ENCODE measurements at places on chromosomes 3 and 15.

DNA sequence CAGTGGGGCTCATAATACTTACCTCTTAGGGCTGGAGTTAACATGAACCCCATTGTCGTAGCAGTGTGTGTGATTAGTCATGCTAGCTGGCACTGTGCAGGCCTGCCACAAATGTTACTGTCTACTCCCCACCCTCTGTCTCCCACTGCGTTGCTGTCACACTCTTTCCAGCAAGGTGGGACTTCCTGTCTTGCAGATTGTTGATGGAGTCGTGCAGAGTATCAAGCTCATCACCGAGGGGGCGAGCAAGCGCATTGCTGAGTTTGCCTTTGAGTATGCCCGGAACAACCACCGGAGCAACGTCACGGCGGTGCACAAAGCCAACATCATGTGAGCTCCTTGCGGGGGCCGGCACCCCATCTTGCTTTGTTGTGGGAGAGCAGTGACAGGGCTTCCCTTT is 12.9 kb downstream of the IDH3A start:
- no peak for DNase-seq

DNA sequence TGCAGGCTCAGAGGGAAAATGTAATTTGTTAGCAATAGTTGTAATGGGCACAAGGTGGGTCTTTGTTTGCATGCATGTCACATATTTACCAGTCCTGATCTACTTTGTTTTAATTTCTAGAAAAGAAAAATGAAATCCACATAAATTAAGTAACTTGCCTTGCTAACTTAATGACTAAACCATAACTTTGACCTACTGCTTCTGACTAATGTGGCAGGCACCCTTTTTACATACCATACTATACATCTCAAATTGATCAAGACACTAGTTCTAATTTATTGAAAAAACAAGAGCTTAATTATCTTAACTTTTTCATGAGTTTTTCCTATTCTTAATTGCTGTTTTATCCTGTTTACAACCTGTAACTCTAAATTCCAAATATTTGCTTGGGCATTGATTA is 93.2 kb downstream of the ATP11B start:
- no peak for DNase-seq

GRCh38 chr3:172270557-172271166 is 177.6 kb downstream of the GHSR start:
- DNase-seq, result no peak

DNA sequence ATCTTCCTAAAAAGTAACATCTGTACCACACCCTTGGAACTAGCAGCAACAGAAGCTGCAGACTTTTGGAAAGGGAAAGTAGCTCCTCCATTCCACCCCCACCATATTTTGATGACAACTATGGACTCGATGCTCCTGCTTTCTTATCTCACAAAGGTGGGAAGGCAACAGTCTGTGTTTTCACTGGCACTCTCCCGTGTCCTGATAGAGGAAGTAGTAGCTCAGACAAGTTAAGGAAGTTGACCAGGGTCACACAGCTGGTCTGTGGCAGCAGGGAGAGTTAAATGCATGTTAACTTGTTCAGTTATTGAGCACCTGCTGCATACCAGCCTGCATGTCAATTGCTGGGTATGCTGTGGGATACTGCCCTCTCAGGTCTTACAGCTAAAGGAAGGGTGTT is 33.1 kb downstream of the BHLHE40 start:
- no peak for DNase-seq

GRCh38 chr15:101710806-101711205 is 13.5 kb downstream of the TARS3 start:
- no peak for DNase-seq

- DNase-seq, result no peak
Measured at GRCh38 chr15:23645371-23646164, 2.1 kb downstream of the MAGEL2 start.

- DNase-seq, result no peak
Measured at GRCh38 chr3:190446573-190447279, 3.0 kb downstream of the TMEM207 start.

DNA sequence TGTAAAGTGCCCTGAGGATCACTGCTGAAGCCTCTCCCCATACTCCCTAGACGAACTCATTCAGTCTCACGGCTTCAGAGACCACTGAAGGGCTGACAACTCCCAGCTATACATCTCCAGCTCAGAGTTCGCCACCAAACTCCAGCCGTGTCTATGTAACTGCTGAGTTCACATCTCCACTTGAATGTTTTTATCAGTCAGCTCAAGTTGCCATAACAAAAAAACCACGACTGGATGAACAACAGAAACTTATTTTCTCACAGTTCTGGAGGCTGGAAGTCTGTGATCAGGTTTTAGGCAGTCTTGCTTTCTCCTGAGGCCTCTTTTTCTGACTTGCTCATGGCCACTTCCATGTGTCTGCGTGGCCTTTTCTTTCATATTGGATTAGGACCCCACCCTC is 223.0 kb upstream of the LRRFIP2 start:
- DNase-seq, result no peak

DNA sequence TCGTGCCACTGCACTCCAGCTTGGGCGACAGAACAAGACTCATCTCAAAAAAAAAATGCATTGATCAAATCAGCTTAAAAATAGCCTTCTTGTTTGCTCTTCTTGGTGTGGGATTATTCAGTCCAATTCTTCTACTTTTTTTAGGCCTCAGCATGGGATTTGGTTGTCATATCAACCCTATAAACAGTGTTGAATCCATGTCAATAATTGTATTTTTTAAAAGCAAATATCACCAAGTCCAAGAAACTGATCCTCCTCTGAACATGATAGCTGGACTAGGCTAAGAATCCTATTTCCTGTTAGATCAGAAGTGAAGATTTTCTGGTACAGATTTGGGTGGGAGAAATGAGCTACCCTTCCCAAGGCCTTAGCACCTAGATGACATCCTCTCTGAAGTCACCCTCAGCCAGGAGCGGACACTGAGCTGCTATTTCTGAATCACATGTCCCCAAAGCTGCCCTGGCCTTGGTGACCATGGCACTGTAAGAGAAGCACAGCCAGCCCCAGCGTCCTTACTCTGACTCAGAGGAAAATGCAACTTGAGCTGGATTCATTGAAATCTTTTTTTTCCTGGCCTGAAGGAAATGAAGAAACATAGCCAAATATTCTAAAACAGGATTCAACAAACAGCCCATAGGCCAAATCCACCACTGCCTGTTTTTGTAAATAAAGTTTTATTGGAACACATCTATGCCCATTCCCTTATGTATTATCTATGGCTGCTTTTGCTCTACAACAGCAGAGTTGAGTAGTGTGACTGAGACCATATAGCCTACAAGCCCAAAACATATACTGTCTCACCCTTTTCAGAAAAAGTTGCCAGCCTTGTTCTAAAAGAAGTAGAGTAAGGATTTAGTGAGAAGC is 215.9 kb upstream of the CTDSPL start:
- no peak for DNase-seq

- peak; percentile 24 for DNase-seq
Measured at GRCh38 chr15:64893481-64894394, 18.0 kb upstream of the ANKDD1A start.

- DNase-seq, result no peak
Measured at GRCh38 chr3:46725621-46726314, 8.1 kb upstream of the PRSS50 start.

GRCh38 chr3:67077656-67078055 is 79.5 kb downstream of the KBTBD8 start:
- no peak for DNase-seq

DNA sequence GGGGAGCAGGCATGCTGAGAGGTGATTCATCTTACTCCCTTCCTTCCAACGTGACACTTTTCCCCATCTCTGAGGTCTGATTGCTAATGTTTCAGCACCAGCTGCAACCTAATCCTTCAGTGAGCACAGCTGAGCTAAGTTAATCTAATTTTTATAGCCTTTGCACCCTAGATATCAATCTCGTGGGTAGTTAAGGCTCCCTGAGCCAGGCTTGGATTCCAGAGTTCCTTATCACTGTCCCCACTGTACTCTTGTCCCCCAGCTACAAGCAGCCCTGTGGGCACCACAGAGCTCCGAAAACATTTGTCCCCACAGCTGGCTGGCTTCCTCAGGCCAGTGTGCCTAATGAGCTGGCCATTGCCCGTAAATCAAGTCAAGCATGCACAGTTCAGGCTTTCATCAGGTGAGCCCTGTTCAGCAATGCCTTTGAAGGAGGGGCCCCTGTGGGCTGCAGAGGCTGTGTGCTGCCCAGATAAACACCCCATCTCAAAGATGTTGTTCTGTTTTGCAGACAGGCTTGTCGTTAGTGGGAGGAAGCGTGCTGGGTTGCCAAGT is 376.9 kb upstream of the RASGRP1 start:
- no peak for DNase-seq

- DNase-seq, result peak; percentile 63
Measured at GRCh38 chr3:133663569-133664313, 2.0 kb upstream of the TOPBP1 start.

All from HCT116 (cell line).